ENCODE measurements at places on chromosomes 1 and 21.

DNA sequence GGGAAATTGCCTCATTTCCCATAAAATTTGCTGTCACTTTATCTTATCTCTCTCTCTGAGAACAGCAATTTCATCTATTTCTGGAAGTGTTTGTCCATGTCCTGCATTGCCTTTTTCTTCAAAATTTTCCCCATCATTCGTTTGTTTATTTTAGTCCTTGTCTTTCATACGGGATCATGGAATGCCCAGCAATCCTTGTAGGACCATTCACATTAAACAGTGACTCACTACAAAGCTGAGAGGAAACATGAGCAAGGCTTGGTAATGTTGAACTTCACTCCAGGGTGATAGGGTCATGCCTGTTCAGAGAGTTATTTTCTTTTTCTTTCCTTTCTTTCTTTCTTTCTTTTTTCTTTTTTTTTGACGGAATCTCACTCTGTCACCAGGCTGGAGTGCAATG is 32.2 kb upstream of the HNRNPU start:
- peak; percentile 62 for DNase-seq

DNA sequence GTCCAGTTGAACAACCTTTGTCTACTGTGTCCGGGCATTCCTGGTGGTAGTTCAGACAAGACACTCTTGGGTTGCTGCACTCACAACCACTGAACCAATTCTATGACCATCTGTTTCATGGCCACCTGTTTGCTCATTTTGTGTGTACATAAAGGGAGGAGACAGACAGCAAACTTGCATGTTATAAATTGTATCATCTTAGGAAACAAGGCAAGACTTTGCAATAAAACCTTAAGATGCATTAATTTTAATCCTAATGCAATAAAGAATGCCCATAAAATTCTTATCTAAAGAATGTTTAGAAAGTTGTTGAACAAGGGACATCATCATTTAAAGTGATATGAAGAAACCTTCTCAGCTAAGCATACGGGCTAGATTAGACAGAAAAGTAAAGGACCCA is 34.8 kb downstream of the ADAM30 start:
- DNase-seq: no peak

DNA sequence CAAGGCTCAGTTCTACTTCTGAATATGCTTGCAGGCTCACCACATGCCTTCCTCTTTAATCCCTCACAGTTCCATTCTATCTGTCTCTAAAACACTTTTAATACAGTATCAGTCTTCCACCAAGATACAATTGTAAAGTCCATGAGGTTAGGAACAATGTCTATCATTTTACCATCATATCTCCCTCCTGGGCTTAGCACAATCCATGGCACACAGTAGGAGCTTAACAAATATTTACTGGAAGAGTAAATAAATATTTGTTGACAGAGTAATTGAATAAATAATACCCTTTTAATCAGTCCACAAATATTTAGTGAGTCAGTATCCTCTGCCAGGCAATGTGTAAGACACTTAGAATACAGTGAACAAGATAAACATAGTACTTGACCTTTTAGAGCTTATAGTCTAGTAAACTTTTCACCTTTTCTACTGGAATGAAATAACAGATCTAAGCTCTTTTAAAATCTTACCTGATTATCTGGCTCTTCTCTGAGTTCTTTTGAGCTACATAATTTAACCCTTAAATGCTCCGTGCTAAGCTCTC is 12.7 kb upstream of the GADD45A start:
- DNase-seq: no peak

DNA sequence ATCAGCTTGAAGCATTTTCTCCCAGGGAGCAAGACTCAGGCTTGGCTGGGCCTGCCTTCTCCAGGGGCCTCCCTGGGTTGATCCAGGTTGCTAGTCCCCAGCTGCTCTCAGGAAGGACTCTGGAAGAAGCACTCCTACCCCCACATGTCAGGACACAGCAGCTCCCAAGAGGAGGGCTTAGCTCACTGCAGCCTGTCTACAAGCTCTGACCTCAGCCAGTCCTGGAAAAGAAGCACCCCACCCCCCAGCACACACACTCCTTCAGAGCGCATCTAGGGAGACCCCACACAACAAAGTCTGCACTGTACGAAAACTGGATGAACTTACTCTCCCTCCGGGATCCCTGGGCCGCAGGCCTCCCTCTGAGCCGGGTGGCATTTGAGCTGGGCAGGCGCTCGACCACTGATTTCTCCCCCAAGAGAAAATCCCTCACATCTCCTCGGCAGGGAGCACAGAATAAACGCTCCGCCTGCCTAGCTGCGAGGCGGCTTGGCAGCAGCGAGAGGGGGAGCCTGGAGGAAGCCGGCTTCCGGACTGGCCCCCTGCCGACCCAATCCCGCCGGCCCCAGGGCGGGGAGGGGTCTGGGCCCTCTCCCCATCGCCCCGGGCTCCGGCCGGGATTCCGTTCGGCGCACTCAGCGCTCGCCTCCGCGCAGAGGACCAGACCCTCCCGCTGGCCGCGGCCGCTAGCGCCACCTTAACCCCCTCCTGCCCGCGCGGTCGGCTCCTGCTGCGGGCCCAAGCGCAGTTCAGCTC is at the start of gene KCNA2:
TSS of gene KCNA2 (minus strand) at position 458 of the 756 bp plus-strand sequence. CDS start 1,576 bp downstream, outside the sequence.
- DNase-seq: no peak

DNA sequence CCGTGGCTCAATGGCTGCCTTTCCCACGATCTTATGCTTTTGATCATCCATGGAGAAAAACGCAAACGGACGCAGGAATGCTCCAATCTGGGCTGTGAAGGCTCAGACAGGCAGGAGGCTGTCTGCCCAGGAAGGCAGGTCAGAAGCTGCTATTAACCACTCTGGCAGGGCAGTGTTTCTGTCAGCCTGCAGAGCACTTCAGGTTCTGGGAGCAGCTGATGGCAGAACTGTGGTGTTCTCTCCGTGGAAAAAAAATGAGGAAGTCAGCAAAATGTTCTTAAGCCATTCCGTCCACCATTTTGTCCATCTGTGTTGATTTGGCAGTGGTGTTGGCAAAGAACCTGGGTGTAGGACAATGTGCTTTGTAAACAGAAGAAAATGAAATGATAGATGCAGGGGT is 91.7 kb downstream of the SIM2 start:
- DNase-seq: no peak

GRCh38 chr1:155206891-155207805 is 549 bp downstream of the THBS3 start:
- peak; percentile 64 for DNase-seq

DNA sequence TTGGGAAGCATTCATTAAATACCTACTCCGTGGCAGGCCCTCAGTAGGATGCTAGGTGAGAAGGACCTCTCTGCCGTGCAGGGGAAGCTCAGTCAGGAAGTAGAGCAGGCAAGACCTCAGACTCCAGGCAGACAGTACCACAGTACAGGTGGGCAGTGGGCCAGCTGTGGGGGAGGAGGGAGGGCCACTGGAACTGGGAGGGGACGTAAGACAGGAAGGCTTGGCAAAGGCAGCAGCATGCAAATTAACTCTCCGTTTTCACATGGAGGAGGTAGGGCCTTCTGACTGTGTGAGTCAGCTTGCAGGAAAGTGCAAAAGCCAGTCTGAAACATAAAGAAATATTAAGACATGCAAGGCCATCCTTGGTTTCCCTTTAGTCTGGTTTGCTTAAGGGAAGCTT is 157.7 kb downstream of the TRIM33 start:
- DNase-seq: no peak

DNA sequence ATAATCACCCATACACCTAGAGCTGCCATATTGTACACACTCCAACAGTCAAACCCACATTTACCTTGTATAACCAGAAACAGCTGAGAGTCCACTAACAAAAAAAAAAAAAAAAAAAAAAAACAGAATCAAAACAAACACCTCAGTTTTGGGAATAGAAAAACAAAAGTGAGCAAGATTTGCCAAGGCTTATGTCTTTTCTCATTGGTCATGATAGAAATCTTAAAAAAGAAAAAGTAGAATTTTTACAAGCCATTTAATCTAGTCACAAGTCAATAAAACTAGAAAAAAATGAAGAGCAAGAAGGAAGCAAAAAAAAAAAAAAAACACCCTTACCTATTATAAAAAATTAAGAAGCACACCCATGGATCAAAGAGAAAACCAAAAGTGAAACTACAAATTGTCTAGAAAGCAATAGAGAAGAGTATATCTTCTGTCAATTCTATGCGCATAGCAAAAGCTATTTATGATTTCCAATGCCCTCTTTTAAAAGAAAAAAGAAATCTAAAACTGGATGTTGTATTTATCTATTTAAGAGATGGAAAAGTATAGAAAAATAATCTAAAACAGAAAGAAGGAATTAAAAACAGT is 113.2 kb upstream of the GALNT2 start:
- DNase-seq: no peak

DNA sequence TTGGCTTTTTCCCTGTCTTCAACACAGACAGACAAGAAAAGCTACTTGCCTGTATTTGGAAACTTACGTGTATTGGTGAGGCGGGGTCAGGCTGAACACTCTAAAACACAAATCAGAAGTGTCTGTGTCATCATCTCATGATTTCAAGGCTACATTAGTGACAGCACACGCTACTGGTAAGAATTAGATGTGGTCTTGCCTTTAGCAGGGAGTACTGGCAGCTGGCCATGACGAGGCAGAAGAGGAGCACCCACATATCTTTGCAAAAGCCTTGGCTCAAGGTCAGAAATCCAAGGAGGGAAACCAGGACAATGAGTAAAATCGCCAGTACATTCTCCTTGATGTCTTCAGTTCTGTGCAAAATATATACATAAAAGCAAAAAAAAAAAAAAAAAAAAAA is 77.7 kb downstream of the PCNX2 start:
- no peak for DNase-seq

DNA sequence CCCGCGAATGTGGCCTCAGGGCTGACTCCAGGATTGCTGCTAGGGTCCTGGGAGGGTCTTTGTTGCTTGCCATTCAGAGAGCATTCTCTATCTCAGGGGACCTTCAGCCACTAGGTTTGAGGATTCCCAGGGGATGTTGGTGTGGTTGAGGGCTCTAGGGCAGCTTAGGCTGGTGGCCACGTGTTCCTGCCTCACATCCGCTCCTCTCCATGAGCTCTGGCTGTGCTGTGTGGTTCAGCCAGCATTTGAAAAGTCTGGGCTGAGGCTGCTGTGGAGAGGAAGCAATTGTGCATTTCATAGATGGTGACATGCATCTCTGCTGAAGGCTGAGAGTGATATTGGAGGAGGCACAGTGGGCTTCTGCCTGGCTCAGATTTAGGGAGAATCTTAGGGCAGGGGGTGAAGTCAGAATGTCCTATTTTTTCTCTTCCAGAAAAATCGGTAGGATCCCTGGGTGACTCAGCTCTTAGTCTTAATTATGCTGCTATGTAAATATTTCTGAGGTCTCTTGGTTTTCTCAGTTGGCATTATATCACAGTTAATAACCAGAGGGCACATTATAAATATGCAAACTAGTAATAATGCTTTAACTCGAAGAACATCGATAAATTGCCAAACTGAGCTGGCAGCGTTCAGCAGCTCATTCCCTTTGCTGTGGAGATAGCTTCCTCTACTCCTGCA is 182.3 kb downstream of the CAMTA1 start:
- no peak for DNase-seq

DNA sequence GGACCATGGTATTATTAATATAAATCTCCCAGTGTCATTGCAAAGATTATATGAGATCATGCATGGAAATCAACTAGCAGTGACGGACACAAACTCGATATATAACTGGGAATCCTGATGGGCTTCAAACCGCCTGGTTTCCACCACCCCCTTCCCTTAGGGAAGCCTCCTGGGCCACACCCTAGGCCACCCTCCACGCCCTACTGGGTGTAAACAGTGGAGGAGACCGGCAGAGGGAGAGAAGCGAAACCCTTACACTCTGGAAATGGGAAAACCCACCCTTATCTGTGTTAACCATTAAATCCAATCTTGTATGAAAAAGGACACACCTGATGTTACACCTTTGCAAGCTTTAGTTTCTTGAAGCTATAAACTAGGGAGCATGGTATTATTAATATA is 595 bp upstream of the ZNHIT6 start:
- DNase-seq: no peak

DNA sequence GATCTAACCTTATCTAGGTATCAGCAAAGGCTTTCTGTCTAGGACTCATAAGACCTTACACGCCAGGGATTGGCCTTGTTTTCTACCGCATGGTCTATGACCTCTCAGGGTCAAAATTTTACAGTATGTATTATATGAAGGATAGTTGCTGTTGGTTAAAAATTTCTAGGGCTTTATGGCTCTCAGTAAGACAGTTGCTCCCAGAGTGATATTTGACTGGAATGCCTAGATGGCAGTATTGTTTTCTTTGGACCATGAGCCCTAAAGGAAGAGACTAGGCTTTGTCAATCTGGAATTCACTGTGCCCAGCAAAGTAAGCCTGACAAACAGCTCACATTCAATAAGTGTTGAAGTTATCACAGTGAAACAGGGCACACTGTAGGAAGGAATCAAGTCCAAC is 37.6 kb downstream of the C1orf87 start:
- no peak for DNase-seq
